Cardiac muscle cell (in vitro differentiated cells and primary cell): ENCODE measurements at places on chromosomes 5 and 9. TPM values are rescaled to one million over a fixed set of nuclear protein-coding genes. Genes with fewer than 3 reads are reported as not detected.

DNA sequence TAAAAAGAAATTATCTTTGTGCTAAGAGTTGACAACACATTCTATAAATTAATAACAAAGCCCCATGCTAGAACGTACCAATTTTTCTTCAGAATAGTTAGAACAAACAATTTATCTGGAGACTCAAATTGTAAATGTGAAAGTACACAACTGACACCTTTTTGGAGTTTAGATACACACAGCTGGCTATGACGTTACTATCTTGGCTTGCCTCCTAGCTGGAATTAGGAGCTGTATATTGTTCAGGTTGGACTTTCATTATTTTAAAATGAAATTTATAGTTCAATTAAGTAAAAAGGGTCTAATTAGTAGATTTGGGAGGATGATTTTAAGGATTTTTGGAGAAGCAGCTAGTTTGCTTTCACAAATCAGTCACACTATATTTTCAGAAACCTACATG, 393.9 kb upstream of the RIOK2 start:
- no peak for DNase-seq

DNA sequence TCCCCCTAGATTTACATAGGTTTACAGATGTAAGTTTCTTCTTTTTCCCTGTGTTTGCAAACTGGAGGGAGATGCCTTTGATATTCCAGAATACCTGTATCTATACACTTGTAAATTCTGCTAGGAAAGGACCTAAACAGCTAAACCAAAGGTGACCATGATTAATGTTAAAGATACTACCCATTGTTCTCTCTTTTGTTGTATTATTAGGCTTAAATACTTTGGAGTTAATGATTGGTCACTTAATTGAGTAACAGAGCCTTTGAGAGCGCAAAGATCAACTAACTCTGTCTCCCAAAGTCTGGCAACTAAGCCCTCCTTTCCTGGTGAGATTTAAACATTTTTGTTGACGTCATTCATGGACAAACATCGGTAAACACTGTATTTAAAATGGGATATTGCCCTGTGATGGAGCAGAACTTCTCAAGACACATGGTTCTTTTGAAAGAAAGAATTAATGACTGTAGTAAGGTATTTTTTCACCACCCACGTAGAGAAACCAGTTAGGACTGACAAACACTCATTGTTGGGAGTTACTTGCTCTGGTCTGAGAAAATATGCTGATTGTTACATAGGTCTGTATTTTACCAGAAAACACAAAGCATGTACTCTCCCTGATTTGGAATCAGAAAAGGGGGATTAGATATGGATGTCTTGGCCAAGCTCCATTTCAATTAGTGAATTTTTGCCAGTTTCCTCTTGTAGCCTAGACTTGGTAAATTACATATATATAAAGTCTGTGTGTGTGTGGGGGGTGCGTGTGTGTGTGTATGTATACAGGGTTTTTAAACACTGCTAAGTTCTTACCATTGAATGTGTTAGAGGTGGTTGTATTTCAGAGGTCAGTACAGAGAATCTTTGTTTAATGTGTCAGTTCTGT, 4.6 kb downstream of the VCAN start:
- no peak for DNase-seq

DNA sequence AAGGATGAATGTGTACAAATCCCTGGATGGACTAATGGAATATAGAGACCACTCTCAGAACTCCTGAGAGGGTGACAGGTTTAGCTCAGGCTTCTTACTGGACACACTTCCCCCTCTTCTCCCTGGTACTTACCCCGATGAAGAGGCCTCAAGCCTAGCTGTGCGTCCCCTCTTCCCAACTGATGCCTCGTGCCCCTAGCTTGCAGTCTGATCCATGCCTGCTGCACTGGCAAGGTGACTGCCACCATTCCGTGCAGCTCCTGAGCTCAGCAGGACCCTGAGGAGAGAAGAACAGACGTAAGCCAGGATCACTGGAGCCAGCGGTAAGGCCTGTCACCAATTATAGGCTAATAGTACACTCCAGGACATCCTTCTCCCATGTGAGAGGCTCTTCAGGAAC, 5.5 kb upstream of the STOML2 start:
- DNase-seq: no peak

- DNase-seq: no peak
Measured at GRCh38 chr5:151067632-151068432, 13.0 kb downstream of the TNIP1 start.

DNA sequence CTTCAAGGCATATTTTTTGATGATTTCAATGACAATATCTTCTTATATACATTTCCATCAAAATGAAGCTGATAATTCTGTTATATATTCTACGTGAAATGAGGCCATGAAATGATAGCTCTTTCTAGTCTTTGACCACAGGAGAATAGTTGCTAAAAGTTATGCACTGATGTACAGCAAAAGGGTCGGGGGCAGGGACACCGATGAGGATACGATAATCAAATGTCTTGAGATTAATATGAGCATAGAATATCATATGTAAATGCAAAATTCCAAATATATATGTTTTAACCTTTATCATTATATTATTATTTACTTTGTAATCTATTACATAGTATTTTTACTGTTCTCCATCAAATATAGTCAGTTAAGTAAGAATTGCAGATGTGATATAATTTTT, 264.8 kb downstream of the KIAA0825 start:
- DNase-seq: no peak

DNA sequence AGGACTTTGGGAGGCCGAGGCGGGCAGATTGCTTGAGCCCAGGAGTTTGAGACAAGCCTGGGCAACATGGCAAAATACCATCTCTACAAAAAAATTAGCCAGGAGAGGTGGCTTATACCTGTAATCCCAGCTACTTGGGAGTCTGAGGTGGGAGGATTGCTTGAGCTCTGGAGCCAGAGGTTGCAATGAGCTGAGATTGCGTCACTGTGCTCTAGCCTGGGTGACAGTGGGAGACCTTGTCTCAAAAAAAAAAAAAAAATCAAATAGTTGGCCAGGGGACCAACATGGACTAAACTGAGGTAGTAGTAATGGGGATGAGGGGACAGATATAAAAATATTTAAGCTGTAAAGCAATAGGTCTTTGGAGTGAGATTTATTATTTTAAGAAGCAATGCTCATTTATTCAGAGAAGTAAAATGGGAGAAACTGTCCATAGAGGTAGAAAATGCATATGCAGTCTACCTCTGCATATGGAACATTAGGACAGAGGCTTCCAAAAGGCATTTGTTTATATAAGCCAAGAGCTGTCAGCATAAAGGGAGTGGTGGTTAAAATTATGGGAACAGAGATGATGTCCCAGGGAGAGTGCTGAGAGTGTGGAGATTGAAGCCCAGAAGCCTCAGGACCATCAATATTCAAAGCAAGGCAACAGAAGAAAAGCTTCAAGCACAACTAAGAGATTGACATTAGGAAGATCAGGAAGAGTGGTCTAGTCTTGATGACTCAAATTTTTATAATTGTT, 98.1 kb downstream of the UBE2R2 start:
- DNase-seq: no peak

GRCh38 chr5:168528521-168529373, at the start of gene FBLL1:
Gene FBLL1 (plus strand): TSS chr5:168529305. CDS start chr5:168529505, 200 bp downstream.
- DNase-seq: peak; percentile 53

DNA sequence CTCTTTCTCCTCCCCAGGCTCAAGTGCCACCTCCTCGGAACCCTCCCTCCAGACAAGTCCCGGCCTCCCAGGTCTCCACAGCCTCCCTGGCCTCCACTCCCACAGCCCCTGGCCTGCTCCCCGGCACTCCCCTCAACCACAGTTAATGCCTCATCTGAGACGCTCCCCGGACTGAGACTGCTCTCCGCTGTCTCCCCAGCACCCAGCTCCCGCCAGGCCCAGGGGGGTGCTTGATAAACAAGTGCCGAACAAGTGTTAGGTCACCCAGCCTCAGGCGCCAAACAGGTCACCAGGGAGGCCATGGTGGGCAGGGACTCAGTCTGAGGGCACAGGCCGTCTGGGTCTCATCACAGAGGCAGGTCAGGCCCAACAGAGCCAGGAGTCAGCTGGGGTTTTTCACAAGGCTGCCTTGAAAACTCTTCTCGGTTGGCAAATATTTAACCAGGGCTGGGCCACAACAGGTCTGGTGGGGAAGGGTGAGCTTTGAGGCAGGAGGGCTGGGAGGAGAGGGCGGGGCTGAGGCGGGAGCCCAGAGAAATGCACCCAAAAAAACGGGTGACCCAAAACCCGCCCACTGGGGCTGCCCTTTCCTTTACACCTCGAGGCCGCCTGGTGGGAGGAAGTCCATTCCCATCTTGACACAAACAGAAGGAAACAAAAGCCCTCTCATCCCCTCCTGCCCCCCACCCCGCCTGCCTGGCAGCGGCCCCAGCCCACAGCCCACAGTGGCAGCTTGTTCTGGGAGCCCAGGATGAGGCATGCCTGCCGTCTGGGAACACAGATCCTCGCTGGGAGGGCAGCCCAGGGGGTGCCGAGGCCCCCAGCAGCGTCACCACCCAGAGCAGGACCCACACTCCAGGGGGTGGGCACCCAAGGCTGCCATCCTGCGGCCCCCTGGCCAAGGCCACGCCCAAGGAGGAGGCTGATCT, 66.6 kb upstream of the STXBP1 start:
- peak; percentile 79 for DNase-seq

- no peak for DNase-seq
Measured at GRCh38 chr5:80033513-80033912, 1.6 kb upstream of the THBS4 start.

- DNase-seq: peak; percentile 63
Measured at GRCh38 chr9:36765468-36766341, 193.0 kb downstream of the MELK start.

- peak; percentile 53 for DNase-seq
Measured at GRCh38 chr5:172806897-172807672, 27.0 kb upstream of the ERGIC1 start.

DNA sequence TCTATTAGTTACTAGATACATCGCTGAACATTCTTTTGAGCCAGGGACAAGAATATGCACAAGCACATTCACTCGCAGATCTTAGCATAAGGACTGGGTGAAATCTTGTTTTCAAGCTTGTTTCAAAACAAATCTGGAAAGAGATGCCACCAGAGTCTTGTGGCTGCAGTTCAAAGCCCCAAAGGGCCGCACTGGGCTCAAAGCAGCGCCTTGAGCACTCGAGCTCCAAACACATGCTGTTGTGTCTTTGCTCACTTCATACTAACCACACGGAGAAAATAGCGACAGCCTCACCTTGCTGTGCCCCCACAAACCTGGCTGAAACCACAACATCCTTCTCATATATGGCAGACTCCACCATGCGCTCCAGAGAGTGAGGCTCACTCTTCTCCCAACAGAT, 34.2 kb upstream of the IL7R start:
- DNase-seq: no peak

GRCh38 chr9:694403-695154, 146.9 kb upstream of the DMRT1 start:
- no peak for DNase-seq

The LVRN gene
- 0.36 and 3.0 TPM in 2 replicates for total RNA-seq

The DCAF12 gene
- 29.7 and 31.7 TPM in 2 replicates for total RNA-seq

The PCDHA4 gene
- total RNA-seq: 14.2 and 14.3 TPM in 2 replicates

The EPB41L4A gene
- total RNA-seq: 8.2 and 10.5 TPM in 2 replicates

The IFNA13 gene
- total RNA-seq: not detected in 2 replicates

The SH3PXD2B gene
- 19.7 and 27.6 TPM in 2 replicates for total RNA-seq
